T-helper 17 cell (primary cell): ENCODE measurements at places on chromosomes 2 and 18. TPM values are rescaled to one million over a fixed set of nuclear protein-coding genes. Genes with fewer than 3 reads are reported as not detected.

GRCh38 chr2:240958366-240959213 is 39.8 kb upstream of the SNED1 start:
- DNase-seq = no peak

DNA sequence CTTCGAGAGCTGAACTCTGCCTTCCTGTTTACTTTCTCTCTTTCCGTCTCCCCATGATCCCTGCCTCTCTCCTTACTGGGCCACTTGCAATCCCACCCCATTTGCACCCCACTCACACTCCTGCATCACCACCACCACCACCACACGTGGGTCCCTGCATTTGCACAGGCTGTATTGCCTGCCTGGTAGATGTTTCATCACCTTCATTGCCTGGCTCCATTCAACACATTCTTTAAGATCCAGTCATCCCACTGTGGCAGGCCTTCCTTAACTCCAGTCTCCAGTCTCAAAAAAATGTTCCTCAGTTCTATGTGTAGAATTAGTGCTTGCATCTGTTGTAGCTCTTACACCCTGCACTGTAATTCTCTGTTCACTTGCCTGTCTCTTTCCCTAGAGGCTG is 13.9 kb downstream of the NOSTRIN start:
- DNase-seq = no peak

DNA sequence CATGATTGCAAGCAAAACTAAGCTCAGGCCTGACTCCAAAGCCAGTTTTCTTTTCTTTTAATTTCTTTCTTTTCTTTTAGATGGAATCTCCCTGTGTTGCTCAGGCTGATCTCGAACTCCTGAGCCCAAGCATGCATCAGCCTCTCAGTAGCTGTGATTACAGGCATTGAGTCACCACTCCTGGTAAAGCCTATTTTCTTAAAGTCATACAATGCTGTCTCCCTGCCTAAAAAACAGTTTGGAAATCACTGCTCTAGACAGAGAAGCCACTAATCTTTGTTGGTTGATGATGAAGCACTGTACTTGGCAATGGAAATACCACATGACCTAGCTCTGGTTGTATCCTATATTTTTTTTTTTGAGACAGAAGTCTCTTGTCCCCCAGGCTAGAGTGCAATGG is 33.1 kb upstream of the ZNF532 start:
- DNase-seq = no peak

DNA sequence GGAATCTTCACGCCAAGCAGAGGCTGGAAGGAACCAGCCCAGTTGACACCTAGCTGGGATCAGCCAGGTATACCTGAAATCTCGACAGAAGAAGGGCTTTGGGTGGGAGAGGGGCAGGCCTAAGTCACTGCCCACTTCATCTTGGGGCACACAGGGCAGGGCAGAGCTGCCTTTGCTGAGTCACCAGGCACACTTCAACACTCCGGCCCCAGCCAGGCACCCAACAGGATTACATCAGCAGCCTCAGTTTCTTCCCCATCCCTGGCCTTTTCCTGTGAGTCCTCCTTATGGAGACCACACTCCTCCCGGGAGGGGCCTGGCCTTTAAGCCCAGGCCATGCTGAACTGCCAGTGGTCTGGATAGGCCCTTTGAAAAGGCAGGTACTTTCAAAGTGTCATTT is 201.7 kb upstream of the HS6ST1 start:
- no peak for DNase-seq

- no peak for DNase-seq
Measured at GRCh38 chr2:72108121-72108520, 39.5 kb downstream of the CYP26B1 start.

DNA sequence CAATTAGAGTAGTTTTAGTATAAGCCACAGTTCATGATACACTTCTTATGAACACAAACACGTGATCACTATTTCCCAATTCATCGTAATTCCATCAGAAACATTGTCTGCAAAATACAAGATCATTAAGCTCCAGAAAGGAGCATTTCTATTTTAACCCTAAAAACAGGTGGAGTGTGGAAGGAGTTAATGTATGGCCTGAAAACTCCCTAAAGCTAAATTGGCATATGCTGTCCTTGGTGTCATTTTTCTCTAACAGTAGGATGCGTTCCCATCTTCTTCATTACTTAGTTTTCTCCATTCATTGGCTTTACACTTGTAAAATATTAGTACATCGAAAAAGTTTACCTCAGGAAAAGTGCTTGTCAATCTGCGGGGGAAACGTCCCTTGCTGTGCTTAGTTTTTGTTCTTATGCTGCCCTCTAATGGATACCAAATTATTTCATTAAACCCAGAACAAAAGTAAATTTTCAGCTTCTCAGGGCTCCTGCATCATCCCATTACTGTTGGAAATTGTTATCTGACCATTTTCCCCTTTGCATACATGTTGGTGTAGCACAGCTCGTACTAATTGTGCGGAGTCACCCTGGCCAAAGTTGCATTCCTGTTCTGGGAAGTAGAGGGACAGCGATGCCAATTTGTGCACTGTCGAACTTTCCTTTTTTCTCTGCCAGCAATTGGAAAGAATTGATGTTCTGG is 153.4 kb downstream of the GPD2 start:
- no peak for DNase-seq

The ACVR1C gene
- 8.5 TPM for total RNA-seq

The ERFE gene
- not detected for total RNA-seq

The TMEM247 gene
- total RNA-seq = not detected
